ENCODE measurements at places on chromosomes 7 and 10.

DNA sequence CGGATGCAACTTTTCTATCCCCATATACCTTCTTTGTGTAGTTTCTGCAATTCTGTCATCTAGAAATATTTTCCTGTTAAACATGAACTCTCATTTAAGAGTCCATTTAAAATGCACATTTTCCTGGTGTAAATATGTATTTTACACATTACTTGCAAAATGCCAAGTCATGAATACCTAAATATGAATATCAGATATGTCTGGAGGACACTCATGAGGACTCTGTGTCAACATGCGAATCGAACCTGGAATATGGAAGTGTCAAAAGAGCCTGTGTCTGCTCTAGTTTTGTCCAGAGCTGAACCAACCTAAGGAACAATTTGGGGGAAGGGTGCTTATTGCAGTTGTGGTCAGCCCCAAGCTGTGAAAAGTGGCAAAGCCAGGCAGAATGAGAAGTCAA is 163.7 kb upstream of the CELF2 start:
- no peak for DNase-seq
- H3K27ac ChIP-seq: no peak overlapping the region
- H3K4me3 ChIP-seq: no peak overlapping the region
- H3K27me3 ChIP-seq: peaks cover 49% of the 10 kb centered on the region

DNA sequence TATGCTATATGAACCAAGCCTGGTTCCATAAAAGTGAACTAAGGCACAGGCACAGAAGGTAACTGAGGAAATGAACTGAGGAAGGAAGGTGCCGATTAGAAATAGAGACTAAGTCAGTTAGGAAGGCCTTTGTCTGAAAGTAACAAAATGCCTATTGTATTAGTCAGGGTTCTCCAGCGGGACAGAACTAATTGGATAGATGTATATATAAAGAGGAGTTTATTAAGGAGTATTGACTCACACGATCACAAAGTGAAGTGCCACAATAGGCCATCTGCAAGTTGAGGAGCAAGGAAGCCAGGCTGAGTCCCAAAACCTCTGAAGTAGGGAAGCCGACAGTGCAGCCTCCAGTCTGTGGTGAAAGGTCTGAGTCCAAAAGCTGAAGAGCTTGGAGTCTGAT is 13.9 kb upstream of the PLXNA4 start:
- no peak for DNase-seq
- no peak overlapping the region for H3K4me3 ChIP-seq
- no peaks in the 10 kb centered on the region for H3K36me3 ChIP-seq
- no peak overlapping the region for H3K27ac ChIP-seq

DNA sequence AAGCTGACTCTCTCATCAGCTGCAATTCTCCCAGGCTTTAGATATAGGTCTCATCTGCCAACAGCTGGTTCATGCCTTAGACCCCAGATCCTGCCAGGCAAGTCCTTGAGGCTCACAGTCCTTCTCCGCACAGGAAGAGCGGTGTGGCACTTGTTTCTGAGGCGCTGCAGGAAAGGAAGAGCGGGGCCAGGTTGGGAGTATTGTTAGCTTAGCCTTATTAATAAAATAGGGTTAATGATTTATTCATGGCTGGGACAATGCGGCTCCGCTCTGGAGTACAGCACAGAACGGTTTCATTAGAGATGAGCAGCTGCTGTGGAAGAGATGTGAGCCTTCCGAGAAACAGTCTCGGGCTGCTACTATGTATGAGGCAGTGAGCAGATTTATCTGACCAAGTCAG is 78.1 kb downstream of the FZD1 start:
- no peaks in the 10 kb centered on the region for H3K36me3 ChIP-seq
- H3K4me3 ChIP-seq: no peak overlapping the region
- no peaks in the 10 kb centered on the region for H3K4me1 ChIP-seq
- no peak for DNase-seq

DNA sequence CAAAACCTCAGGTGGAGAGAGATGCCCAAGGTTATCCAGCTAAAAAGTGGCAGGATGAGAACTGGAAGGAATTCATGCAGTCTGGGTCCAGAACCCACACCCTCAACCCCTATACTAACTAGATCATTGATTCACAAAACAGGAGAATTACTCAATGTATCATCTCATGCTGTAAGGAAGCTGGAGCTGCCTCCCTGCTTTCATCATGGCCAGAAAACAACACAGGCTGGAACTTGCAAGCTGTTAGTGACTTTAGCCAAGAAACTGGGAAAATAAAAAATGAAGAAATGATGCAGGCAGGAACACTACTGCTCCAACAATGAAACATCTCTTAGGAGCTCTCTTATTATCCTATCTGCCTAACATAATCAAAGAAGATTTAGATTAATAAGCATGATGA is 619.8 kb upstream of the CELF2 start:
- no peaks in the 10 kb centered on the region for H3K36me3 ChIP-seq
- DNase-seq: no peak
- no peak overlapping the region for H3K27ac ChIP-seq

DNA sequence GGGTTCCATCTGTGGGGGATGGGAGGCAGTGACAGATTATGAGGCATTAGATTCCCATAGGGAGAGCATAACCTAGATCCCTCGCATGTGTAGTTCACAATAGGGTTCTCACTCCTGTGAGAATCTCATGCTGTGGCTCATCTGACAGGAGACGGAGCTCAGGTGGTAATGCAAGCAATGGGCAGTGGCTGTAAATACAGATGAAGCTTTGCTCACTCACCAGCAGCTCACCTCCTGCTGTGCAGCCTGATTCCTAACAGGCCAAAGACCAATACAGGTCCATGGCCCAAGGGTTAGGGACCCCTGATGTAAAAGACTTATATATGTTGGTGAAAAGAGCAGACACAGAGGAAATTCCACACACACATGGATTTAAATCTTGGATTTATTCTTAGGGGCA is 370.2 kb downstream of the NRG3 start:
- H3K27me3 ChIP-seq: no peaks in the 10 kb centered on the region
- H3K27ac ChIP-seq: no peak overlapping the region
- no peaks in the 10 kb centered on the region for H3K36me3 ChIP-seq

GRCh38 chr10:34931216-34931615 is 116.1 kb upstream of the PARD3 start:
- H3K4me1 ChIP-seq: peaks cover 2% of the 10 kb centered on the region
- no peak overlapping the region for H3K27ac ChIP-seq
- H3K4me3 ChIP-seq: no peak overlapping the region
- H3K27me3 ChIP-seq: peaks cover 5% of the 10 kb centered on the region
- no peak for DNase-seq
- no peaks in the 10 kb centered on the region for H3K36me3 ChIP-seq

GRCh38 chr7:82419200-82419599 is 24.4 kb downstream of the CACNA2D1 start:
- DNase-seq: no peak
- no peak overlapping the region for H3K27ac ChIP-seq
- no peaks in the 10 kb centered on the region for H3K36me3 ChIP-seq
- no peaks in the 10 kb centered on the region for H3K27me3 ChIP-seq

GRCh38 chr7:66307591-66308215 is 102.6 kb downstream of the TPST1 start:
- H3K27me3 ChIP-seq: peaks cover 37% of the 10 kb centered on the region
- no peaks in the 10 kb centered on the region for H3K4me1 ChIP-seq
- H3K36me3 ChIP-seq: peaks cover 2% of the 10 kb centered on the region
- H3K27ac ChIP-seq: no peak overlapping the region

GRCh38 chr7:129210256-129210988 is 14.4 kb upstream of the AHCYL2 start:
- DNase-seq: no peak
- no peak overlapping the region for H3K27ac ChIP-seq

- H3K4me3 ChIP-seq: no peak overlapping the region
- no peaks in the 10 kb centered on the region for H3K36me3 ChIP-seq
- peaks cover 6% of the 10 kb centered on the region for H3K27me3 ChIP-seq
- no peak overlapping the region for H3K27ac ChIP-seq
- no peaks in the 10 kb centered on the region for H3K4me1 ChIP-seq
Observed at GRCh38 chr10:124436191-124436638, 13.6 kb downstream of the NKX1-2 start.

- H3K27me3 ChIP-seq: peaks cover 25% of the 10 kb centered on the region
- DNase-seq: no peak
Observed at GRCh38 chr7:3242398-3242972, 58.6 kb upstream of the SDK1 start.

DNA sequence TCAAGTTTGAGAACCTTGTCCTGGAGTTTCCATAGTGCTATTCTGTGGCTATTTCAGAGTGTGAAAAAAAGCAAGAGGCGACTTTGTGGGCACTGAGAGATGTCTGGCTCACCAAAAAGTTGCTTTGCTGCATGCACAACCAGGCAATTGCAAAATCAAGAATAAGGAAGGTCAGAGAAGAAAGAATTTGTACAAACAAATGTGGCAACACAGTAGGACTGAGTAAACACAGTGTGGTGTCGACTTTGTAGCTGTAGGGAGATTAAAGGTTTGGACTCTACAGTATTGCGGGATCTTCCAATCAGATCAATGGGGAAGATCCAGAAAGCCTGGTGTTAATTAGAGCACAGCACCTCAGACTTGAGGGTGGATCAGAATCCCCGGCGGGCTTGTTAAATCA is 88.1 kb upstream of the PLPP4 start:
- no peak overlapping the region for H3K27ac ChIP-seq
- H3K4me3 ChIP-seq: no peak overlapping the region
- no peaks in the 10 kb centered on the region for H3K36me3 ChIP-seq
- no peak for DNase-seq
- peaks cover 2% of the 10 kb centered on the region for H3K4me1 ChIP-seq
- H3K27me3 ChIP-seq: peaks cover 41% of the 10 kb centered on the region

- H3K27me3 ChIP-seq: no peaks in the 10 kb centered on the region
- no peak overlapping the region for H3K4me3 ChIP-seq
- no peaks in the 10 kb centered on the region for H3K4me1 ChIP-seq
Observed at GRCh38 chr7:154424350-154424749, 372.2 kb downstream of the DPP6 start.

DNA sequence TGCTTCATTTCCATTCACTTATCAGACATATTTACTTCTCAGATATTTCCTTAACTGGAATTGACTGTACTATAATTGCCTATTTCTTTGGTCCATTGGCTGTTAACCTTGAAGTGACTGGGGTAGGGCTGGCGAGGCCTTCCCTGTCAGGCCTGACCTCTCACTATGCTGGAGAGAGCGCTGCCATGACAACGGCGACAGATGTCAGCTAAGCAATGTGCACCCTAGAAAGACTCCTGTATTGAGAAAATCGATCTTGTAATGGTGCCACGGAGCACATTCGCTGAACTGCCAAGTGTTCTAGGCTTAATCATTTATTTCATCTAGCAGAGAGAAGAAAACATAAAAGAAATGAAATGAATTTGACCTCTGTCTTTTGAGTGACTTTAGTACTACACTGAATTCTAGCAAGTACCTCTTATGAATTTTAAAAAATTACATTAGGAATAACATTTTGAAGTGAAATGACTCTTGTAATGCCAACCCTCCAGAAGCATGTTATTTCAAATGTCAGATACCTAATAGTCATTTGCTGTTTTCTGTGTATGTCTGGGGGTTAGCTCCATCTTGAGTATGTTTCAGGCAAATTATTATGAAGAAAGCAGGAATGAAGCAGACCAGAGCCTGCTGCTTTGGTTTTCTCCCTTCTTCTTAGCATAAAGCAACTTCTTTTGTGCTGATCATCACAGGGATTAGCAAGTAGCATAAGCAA is 148.0 kb downstream of the SNX10 start:
- peaks cover 2% of the 10 kb centered on the region for H3K36me3 ChIP-seq
- no peak overlapping the region for H3K4me3 ChIP-seq
- H3K4me1 ChIP-seq: no peaks in the 10 kb centered on the region
- DNase-seq: no peak
- no peak overlapping the region for H3K27ac ChIP-seq

DNA sequence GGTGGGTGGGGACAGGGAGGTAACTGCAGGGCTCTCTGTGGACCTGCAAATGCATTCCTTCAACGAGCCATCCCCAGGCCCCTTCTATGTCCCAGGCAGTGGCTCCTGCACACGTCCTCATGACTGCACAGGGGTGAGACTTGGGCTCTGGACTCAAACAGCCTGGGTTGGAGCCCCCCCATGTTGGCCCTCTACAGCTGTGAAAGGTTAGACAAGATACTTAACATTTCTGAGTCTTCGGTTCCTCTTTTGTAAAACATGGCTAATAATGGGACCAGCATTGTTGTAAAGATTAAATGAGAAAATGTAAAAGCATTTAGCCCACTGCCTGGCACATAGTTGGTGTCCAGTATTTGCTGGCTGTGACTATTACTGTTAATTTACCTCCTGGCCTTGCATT is 41.8 kb downstream of the CHST3 start:
- no peak for DNase-seq
- H3K4me1 ChIP-seq: peaks cover 2% of the 10 kb centered on the region
- no peak overlapping the region for H3K27ac ChIP-seq
- no peaks in the 10 kb centered on the region for H3K27me3 ChIP-seq
- no peaks in the 10 kb centered on the region for H3K36me3 ChIP-seq

DNA sequence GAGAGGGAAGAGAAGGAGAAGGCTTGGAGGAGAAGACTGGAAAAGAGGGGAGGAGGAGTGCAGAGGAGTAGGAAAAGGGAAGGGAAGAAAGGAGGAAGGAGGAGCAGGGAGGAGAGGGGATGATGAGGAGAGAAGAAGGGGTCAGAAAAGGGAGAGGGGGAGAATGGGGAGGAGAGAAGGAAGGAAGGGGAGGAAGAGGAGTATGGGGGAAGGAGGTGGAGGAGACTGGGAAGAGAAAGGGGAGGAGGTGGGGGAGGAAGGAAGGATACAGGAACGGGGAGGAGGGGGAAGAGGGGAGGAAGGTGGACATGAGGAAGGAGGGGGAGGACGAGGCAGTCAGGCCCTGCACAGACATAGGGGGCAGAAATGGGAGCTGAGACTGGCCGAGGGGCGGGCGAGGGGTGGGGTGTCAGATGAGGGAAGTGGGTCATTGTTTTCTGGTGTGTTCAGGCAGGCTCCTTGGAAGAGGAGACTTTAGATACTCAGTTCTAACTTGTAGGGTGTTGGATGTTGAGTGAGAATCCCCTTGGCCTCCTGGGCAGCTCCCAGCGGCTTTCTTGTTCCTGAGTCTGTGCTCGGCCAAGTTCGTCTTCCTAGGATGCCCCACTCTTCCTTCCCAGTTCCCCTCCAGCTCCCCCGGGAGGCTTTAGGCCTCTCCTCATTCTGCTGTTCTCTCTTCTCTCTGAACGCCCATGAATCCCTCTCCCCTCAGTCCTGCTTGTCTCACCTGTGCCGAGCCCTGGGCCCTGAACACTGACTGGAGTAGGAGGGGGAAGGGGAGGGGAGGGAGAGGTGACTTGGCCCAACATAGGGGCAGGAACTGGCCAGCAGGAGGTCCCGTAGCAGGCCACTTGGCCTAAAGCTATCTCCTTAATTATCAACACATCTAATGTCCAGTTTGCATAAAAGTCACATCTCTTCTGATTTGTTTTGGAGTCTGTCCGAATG is 12.8 kb upstream of the CRHR2 start:
- peaks cover 21% of the 10 kb centered on the region for H3K27me3 ChIP-seq
- H3K4me1 ChIP-seq: peaks cover 10% of the 10 kb centered on the region
- H3K36me3 ChIP-seq: peaks cover under 1% of the 10 kb centered on the region
- no peak for DNase-seq
- no peak overlapping the region for H3K4me3 ChIP-seq
- H3K27ac ChIP-seq: no peak overlapping the region

GRCh38 chr10:106615081-106615480 is 549.4 kb downstream of the SORCS1 start:
- no peaks in the 10 kb centered on the region for H3K4me1 ChIP-seq
- H3K27ac ChIP-seq: no peak overlapping the region
- no peaks in the 10 kb centered on the region for H3K36me3 ChIP-seq
- no peak overlapping the region for H3K4me3 ChIP-seq
- H3K27me3 ChIP-seq: no peaks in the 10 kb centered on the region

Measured in T-helper 17 cell (primary cell).